Esophagus squamous epithelium (tissue), 5 donors: ENCODE measurements at places on chromosomes 2 and 18.

GRCh38 chr2:39737661-39738060 lies 41.4 kb downstream of the THUMPD2 start:
- no peak for DNase-seq

- DNase-seq: no peak
Observed at GRCh38 chr2:23620841-23621341, 235.9 kb downstream of the KLHL29 start.

- DNase-seq: no peak
Observed at GRCh38 chr2:204437408-204437807, 107.9 kb upstream of the PARD3B start.

- no peak for DNase-seq
Observed at GRCh38 chr2:126645211-126645618, 10.7 kb upstream of the GYPC start.

DNA sequence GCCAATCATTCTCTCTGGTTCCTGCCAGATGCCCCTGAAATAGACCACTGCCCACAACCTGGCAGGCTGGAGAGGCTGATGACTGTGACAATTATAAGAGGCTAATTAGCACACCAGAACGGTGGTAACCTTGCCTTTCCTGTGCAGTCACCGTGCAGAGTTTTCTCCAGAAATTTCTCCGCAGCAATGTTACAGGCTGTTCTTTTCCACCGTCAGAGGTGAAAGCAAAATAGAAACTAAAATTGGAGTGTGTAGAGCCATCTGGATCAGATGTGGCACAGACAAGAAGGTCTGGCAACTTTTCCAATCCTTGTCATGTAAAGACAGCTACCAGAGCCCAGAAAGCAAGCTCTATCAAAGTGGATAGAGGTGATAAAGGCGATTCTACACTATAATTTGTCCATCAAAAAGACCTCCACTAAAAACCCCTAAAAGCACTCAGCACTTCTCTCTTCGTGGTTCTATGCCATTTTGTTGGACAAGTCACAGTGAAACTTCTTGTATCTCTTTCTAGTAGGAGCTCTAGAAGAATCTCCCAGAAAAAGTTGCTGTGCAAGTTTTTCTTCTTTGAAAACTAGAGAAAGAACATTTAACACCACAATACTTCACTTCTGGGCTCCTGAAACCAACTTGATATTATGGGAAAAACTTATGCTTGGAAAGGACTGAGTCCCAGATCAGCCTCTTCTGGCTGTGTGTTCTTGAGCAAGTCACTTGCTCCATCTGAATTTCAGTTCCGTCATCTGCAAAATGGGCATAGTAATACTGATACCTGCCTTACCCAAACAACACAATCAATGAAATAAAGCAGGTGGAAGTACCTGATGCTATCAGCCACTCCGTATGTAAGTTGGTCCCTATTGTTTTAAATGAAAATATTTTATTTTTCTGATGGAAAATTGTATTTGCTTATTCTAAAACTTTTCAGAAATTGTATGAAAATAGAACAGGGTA lies 295.6 kb upstream of the DLGAP1 start:
- no peak for DNase-seq

DNA sequence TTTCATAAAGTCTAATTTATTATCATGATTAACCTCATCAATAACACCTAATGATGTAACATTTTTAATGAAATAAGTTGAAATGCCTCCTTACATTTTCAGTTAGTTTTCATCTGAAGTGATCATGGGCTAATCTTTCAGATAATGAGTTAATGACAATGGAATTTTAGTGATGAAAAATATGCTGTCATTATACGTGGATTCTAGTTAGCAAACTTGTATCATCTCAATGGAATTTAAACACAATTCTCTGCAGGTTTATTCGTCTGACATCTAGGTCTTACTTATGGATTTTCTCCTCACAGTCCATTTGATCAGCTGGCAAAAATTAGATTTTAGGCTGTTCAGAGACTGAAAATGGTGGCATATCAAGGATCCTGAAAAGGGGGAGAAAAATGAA lies 885.0 kb downstream of the SLC4A3 start:
- no peak for DNase-seq

- DNase-seq: no peak
Observed at GRCh38 chr2:128324008-128324896, 5.6 kb upstream of the HS6ST1 start.

- DNase-seq: no peak
Observed at GRCh38 chr18:22424565-22424963, 6.8 kb upstream of the CTAGE1 start.

- no peak for DNase-seq
Observed at GRCh38 chr2:226352941-226353560, 446.6 kb downstream of the IRS1 start.

DNA sequence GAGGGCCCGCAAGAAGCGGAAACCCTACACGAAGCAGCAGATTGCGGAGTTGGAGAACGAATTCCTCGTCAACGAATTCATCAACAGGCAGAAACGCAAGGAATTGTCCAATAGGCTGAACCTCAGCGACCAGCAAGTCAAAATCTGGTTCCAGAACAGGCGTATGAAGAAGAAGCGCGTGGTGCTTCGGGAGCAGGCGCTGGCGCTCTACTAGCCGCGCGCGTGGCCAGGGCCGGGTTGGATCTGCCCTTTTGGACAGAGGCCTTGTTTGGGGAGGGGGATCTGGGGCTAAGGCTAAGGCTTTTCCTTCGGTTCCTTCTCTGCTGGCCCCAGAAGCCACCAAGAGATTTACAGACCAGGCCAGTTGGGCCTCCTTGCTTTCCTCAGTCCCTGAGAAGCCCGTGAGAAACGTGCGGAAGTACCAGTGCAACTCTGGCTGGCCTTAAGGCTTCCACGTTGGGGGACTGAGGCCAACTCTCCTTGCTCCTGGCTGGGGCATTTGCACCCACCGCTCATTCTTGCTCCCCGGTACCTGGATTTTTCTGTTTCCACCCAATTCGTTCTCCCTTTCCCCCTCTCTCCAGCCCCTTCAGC lies 1.0 kb downstream of the HOXD12 start:
- DNase-seq: no peak

GRCh38 chr18:41875094-41875780 lies 79.8 kb upstream of the PIK3C3 start:
- DNase-seq: no peak

DNA sequence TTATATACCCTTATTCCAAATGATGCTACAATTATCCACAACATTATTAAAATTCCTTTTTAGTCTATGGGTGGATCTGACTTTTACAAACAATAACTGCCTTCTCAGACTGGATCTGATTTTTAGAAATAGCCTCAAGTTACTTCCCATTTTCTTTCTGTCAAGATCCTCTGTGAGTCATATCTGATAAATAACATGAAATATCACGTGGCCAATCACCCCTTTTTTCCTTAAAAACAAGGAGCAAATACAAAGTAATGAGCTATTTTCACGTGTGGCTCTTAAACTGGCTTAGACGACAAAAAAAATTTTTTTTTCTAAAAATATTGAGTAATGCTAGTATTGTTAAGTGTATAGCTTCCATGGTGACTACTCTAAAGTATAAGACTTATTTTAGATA lies 6.7 kb downstream of the PELI1 start:
- DNase-seq: no peak

DNA sequence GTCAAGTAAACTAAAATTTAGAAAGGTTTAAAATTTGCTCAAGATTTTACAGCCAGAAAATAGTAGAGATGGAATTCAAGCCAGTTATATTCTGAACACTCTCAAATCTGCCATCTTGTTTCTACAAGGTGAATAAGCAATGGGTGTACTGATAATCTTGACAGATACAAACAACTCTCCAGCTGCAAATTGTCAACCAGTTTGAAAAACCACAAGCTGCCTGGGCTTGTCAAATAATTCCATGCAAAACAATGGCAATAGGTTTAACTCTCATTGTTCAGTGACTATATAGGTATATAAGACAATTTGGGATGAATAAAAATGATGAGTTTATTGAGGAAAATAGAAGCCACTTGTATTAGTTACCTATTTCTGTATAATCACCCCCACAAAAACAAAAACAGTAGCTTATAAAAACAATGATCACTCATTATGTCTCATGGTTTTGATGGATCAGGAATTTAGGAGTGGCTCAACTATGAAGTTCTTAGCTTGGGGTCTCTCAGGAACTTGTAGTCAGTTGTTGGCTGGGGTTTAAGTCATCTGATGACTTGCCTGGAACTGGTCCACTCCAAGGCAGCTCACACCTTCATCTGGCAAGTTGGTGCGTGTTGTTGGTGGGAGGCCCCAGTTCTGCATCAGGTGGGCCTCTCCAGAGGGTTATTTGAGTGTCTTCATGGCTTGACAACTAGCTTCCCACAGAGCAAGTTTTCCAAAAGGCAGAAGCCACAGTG lies 12.6 kb upstream of the EVA1A start:
- no peak for DNase-seq

DNA sequence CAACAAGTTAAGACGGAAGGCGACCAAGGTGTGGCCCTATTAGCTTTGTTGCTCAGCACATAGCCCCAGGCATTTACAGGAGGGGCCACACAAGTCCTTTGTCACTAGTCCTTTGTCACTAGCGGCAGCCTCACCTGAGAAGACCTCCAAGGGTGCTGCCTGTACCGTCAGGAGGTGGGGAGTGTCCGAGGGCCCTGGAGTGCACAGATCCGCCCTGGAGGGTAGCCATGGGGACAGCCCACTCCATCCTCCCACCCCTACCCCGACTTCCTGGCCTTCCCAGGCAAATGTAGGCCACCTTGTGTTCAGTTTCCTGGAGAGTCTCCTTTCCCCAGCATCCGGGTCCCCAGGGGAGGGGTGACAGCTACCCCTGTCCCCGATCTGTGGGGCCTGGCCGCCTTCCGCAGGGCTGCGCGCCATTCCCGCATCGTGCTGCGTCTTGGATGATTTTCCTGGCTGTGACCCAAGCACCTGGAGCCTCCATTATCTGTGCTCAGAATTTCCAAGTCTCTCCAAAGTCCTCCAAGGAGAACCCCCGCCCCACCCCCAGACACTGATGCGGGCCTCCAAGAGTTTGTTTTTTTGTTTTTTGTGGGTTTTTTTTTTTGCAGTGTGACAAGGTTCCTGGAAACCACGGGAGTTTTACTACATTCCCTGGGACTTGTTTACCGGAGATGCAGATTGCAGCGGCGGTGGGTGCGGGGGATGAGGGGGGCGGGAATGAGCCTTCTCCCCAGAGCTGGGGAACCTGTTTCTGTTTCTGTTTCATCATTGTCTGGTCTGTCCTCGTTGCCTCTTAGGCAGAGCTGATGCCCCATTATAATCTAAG lies 28.6 kb downstream of the TEX44 start:
- no peak for DNase-seq

DNA sequence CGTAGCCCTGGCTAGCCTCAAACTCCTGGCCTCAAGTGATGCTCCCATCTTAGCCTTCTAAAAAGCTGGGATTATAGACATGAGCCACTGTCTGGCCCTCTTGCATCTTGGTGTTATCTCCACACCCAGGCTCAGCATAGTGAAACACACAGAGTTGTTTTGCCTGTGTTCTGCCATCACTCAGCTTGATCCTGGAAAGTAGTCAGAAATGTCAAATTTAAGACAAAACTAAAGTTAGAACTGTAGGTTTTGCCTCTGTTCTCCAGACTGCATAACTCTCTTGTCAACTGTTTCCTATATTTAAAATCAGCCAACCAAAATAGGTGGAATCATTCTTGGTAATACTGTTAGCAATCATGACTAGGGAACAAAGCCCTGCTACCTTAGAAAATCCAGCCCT lies 72.1 kb upstream of the GULP1 start:
- DNase-seq: no peak

GRCh38 chr2:158038901-158039300 lies 62.8 kb upstream of the UPP2 start:
- DNase-seq: no peak

DNA sequence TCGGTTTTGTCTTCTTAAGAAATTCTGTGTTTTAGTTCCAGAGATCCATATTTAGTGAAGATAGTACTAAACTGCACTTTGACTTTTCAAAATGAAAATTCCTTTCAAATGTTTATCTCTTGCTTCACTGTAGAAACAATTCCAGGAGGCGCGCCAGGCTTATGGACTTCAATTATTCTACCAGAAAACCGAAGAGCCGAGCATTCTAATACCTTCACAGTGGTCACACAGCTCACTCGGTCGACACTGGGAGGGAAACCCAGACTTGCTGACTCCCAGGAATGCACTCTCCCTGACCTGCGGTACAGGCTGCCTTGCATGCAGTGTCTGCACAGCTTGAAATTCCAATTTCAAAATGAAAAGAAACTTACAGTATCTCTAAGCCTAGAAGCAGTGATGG lies 119.9 kb upstream of the PIEZO2 start:
- no peak for DNase-seq

- DNase-seq: no peak
Observed at GRCh38 chr2:187486241-187486640, 38.2 kb upstream of the CALCRL start.

DNA sequence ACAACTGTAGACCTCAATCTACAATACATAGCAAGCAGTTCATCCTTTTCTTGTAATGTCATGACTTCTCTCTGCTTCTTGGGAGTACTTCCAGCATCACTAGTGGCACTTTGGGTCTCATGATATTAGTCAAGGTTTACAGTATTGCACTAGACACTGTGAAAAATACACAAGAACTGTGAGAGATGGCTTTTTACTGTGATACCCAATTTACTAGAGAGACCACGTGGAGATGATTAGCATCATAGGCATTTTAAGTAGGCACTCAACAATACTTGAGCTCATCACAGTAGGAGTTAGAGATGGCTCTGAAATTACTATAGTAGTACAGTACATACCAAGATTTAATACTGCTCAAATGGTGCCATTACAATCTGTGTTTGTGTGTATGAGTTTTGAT lies 112.8 kb upstream of the EML6 start:
- DNase-seq: no peak

DNA sequence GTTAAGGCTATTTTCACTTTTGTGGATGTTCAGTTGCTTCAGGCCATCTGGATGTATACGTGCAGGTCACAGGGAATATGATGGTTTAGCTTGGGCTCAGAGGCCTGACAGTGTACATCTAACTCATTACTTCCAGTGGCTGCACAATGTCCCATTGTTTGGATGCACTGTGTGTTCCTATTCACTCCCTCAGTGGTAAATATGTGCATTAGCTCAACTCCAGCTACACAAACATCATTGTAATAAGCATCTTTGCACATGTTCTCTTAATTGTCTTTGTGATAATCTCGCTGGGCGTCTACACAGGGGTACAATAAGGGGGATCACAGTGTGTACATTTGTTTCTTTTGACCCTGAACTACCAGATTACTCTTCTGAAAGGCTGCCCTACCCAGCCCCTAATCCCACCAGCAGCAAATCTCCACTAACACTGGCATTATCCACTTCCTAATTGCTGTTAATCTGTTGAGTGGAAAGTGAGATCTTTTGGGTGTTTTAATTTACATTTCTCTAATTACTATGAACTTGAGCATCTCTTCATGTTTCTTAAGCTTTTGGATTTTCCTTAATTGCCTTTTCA lies 56.1 kb upstream of the POLE4 start:
- no peak for DNase-seq

DNA sequence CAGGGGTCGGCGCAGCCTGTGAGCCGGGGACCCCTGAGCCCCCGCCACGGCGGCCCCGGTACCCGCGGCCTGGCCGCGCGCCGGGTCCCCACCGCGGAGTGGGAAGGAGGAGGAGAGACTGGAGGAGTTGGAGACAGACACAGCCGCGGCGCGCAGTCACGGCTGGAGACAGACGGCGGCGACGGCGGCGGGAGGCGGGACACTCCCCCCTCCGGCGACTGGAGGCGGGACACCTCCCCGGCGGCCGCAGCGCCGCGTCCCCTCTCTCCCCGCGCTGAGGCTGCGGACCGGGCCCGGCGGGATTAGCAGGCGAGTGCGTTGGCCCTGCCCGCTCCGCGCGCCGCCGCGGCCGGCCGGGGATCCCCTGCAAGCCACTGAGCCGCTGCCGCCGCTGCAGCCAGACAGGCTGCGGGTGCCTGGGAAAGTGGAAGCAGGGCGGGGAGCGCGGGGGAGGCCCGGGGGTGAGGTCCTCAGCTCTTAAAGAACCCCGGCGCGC lies 1.0 kb upstream of the LDLRAD4 start:
- no peak for DNase-seq

GRCh38 chr2:154995361-154995760 lies 296.9 kb downstream of the KCNJ3 start:
- DNase-seq: no peak
